ENCODE measurements at places on chromosomes 5 and 9.

GRCh38 chr5:20145240-20145639 is 157.2 kb upstream of the CDH18 start:
- no peak for DNase-seq

DNA sequence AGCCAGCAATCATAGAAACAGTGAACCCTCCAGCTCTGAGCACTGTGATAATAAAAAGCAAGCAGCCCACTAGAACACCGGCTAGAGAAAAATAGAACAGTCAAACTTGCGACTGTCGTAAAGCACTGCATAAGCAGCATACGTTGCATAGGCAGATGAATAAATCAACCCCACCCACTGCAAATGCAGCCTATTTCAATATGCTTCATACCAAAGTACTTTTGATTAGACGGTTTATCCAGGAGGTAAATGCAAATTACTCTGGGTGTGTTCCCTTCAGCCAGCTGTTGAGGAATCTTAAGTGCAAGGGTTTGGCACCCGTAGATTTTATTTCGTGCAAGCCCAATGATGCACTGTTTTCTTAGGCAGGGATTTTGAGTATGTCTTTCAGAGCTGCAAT is 32.1 kb upstream of the ANKRD18A start:
- DNase-seq, result no peak

DNA sequence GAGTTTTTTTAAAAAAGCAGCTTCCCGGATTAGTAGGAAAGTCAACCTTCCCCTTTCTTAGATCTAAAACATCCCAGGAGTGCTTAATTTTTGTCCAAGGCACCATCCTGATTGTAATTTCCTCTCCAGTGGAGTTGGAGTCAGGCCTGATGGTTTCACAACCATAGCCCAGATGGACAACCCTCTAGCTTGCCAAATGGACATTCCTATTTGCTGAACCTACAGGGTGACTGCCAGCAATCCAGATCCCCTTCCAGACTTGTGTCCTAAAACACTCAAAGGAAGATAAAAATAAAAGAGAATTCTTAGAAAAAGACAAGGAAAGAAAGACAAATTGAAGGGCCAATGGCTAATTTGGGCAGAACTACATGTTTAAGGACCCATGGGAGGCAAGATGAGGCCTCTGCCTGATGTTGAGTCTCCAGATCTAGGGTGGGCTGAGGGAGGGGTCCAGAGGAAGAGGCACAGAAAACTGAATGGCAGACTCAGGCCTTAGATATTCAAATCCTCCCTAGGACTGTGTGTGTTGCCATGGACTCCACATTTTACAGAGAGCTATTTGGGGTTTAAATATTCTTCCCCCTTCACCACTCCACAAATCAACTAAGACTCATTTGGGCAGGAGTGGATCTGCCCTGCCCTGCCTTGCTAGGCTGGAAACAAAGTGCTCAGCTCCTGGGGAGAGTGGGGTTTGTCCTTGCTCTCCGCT is 38.5 kb upstream of the SLC44A1 start:
- peak; percentile 52 for DNase-seq

DNA sequence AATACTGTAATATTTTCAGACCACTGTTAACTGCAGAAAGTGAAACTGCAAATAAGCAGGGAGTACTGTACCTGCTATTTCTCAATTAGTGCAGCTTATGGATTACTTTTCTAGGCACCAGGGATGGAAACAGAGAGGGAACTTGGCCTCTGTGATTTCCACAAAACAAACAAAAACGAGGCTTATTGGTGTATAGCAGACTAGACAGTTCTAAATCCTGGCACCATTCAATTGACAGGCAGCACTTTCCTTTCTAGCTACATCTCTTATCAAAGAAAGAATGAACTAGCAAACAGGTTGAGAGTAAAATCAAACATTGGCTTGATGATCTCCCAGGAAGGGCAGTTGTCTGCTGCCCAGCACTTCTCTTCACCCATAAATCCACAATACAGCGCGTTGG is 16.0 kb upstream of the IL33 start:
- DNase-seq, result no peak

GRCh38 chr5:76771705-76772405 is 47.0 kb upstream of the F2RL1 start:
- DNase-seq, result no peak

DNA sequence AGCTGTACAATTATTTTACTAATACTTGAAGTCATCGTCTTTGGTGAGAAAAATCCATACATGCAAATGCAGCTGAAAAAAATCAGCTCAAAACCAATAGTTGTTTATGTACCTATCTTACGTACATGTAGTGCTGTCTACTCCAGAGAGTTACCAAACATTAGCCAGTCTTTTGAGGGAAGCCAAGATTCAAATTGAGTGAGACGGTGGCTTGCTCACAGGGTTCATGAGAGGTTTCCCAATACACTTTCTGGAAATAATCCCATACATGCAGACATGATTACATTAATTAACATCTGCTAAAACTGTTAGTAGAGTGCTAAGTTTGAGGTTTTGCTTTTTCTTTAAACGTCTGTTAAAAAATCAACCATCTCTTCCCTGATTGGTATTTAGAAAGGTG is 2.3 kb downstream of the C9orf72 start:
- DNase-seq, result no peak

DNA sequence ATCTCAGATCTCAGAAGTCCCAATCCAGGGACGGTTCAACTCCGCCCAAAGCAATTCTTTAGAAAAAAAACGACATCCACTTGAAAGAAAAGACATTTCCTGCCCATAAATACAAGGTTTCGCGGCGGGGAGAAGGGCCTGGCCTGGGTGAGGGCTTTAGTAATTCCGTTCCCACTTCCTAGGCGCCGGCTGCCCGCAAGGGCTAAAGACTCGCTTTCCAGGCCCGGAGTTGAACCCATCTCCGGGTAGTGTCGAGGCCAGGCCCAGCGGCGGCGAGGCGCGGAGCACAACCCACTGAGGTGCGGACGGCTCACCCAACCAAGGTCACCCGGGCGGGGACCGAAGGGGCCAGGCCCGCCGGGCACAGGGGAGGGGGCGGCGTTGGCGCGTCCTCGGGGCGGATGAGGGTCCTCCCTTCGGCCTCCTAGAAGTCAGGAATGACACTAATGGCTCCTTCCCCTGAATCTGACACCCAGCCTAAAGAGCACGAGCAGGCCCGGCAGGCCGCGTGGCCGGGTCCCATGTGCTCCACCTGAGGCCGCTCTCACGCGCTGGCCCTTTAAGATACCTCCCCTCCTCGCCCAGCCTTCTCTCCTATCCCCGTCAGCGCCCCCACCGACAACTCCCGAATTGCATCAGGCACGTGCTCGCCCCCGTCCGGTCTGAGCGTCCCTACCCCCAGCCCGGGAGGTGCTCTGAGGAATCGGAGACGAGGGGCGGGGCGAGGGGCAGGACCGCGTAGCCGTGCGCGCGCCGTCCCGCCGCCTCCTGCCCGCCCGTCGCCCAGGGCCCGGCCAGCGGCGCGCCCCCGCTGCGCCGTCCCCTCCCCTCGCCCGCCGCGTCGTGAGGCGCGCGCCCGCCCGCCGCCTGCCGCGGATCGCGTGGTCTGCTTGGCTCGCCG is 467 bp upstream of the LARP1 start:
- peak; percentile 99 for DNase-seq

DNA sequence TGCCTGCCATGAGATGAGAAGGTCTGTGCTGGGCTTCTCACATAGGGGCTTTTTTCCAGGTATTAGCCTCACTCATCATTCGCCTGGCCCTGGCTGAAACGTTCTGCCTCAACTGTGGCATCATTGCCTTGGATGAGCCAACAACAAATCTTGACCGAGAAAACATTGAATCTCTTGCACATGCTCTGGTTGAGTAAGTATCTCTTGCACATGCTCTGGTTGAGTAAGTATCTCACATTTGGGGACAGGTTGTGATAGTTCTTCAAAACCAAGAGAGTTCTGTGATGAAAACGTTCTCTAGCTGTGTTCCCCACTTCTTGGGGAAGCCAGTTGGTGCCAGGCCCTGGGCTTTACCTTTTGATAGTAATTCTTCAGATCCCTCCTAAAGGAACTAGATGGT is 17.4 kb upstream of the IL13 start:
- DNase-seq, result no peak

DNA sequence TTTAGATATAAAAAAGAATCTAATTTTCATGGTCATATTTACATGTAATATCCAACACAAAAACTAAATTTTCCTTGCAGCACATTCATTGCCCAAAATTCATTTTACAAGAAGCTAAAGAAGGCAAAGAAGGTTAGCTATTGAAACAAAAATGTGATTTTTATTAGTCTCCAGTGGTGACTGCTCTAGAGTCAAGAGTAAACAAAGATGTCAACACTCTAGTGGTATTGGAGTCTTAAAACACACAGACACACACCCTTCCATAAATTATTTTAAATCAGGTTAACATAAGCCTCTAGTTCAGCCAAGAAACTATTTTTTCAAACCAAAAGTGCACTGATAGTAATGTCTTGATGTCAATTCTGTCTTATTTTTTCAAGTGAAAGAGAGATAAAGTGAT is 329.2 kb downstream of the ZNF608 start:
- DNase-seq, result no peak

- peak; percentile 90 for DNase-seq
Observed at GRCh38 chr9:129550199-129550839, 70.6 kb downstream of the C9orf50 start.

GRCh38 chr5:123753937-123754891 is 242.2 kb downstream of the CSNK1G3 start:
- no peak for DNase-seq

GRCh38 chr5:161851691-161852299 is 3.9 kb downstream of the GABRA1 start:
- no peak for DNase-seq

GRCh38 chr9:35489313-35490154 is at the start of gene RUSC2:
RUSC2 (plus strand) TSS chr9:35490111; CDS start chr9:35546522, 56,411 bp downstream.
- DNase-seq, result peak; percentile 91

DNA sequence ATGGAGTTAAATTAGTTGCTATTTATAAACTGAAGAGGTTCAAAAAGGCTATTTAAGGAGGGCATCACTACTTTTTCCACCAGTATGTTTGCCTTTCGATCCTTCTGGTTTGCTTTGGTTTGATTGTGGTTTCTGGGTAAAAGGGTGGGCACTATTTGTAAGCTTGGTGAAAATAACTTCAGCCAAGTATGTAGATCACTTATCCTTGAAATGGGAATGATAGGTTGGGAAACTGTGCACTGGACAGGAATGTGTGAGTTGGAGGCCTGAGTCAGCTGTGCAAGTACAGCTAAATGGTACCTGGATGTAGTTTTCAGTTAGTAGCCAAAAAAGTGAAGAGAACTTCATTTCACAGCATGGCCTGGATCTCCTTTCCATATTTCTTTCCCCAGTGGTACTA is 466.2 kb downstream of the ENC1 start:
- no peak for DNase-seq

GRCh38 chr5:93273176-93273575 is 307.8 kb downstream of the NR2F1-AS1 start:
- no peak for DNase-seq

DNA sequence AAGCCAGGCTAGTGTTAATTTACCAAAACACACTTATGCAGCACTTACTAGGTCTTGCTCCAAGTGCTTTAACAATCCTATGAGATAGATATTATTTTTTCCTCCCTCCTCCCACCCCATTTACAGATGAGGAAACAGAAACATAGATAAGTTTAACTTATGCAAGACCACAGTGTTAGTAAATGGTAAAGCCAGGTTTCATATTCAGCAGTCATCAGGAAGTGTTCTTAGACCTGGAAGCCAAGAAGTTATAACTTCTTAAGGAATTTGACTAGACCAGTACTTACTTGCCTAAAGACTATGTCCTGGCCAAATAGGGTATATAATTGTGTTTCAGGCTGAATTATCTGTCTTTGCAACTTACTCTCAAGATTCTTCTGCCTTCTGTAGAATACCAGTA is 15.9 kb downstream of the ABHD17B start:
- DNase-seq, result no peak

GRCh38 chr9:109072821-109073435 is 46.8 kb downstream of the TMEM245 start:
- DNase-seq, result no peak

GRCh38 chr5:138029501-138029900 is 3.4 kb downstream of the FAM13B start:
- no peak for DNase-seq

- DNase-seq, result no peak
Observed at GRCh38 chr9:106717686-106718085, 145.3 kb upstream of the ZNF462 start.

GRCh38 chr5:151495320-151495719 is 47.9 kb downstream of the SLC36A1 start:
- DNase-seq, result no peak

- no peak for DNase-seq
Observed at GRCh38 chr5:133245191-133246052, 193.6 kb downstream of the HSPA4 start.

GRCh38 chr5:108884736-108885135 is 137.0 kb downstream of the FER start:
- no peak for DNase-seq

DNA sequence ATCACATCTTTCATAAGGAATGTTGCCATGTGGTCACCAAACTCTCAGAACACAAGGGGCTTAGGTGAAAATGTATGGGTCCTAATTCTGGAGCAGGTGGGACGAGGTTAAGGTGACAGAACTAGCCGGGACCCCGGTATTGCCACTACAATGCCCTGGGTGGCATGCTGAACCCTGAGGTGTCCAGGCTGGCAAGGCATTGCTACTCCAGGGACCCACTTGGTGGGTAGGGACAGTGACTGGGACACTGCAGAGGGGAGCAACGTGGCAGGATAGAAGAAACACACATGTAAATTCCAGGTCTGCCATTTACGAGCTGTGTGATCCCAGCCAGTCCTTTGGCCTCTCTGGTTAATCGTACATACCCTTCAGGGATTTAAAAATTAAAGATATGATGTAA is 206.9 kb upstream of the MVB12B start:
- DNase-seq, result no peak

DNA sequence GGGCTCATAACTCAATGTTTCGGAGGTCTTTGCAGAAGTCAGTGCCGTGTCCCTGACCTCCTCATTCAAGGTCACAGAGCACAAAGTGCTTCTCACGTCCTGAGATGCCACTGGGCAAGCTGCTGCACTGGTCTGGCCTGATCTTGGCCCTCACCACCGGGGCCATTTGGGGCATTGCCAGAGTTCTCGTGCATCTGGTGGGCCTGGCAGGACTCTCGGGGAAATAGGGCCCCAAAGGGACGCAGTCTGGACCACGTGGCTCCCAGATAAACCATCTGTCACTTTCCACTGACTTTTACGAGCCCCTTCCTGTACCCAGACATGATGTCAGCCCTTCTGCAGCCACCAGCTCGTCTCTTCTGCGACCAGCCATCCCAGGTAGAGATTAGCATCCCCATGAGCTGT is 54.8 kb downstream of the HRH2 start:
- peak; percentile 24 for DNase-seq

GRCh38 chr9:14304259-14304658 is 9.7 kb downstream of the NFIB start:
- no peak for DNase-seq

DNA sequence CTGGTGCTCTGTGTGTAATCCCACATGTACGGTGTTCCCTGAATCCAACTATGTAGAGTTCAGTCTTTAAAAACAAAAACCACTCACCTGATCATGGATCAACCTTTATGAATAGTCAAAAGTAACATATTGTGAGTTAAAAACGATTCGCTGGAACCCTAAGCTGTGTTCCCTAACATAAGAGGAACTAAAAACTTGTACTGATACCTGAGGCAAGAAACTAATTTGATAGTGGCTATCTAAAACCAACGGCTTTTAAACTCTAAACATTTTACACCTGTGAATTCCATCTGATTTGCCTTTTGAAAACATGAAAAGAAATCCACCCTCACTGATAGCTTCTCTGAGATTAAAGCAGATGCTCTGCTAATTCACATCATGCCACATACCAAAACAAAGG is 101.5 kb downstream of the DEPDC1B start:
- DNase-seq, result no peak

All from right forelimb (tissue), 1 donor.